ENCODE measurements at places on chromosomes 13 and 19. TPM values are rescaled to one million over a fixed set of nuclear protein-coding genes. Genes with fewer than 3 reads are reported as not detected.

The PRSS57 gene
- not detected for total RNA-seq

The METTL21C gene
- not detected for total RNA-seq

The ZNF829 gene
- 7.7 TPM for total RNA-seq

The C19orf38 gene
- total RNA-seq = not detected

The ZNF628 gene
- 6.1 TPM for total RNA-seq

The ZNF675 gene
- total RNA-seq = 17.3 TPM

The RNF225 gene
- not detected for total RNA-seq

The RGCC gene
- 39.8 TPM for total RNA-seq

The WDR62 gene
- total RNA-seq = 2.3 TPM

The PPFIA3 gene
- 0.45 TPM for total RNA-seq

The ZIC5 gene
- not detected for total RNA-seq

The ZNF439 gene
- total RNA-seq = 17.0 TPM

The FXYD3 gene
- 704 TPM for total RNA-seq

The UPK1A gene
- total RNA-seq = not detected

The IER2 gene
- total RNA-seq = 72.3 TPM

The RFPL4AL1 gene
- not detected for total RNA-seq

The ADGRE2 gene
- total RNA-seq = 9.6 TPM

The ZNF724 gene
- total RNA-seq = 7.3 TPM

The NLRP11 gene
- not detected for total RNA-seq

The LENG9 gene
- 14.5 TPM for total RNA-seq

The CEACAM4 gene
- not detected for total RNA-seq

The PVR gene
- total RNA-seq = 75.6 TPM

The SMIM24 gene
- total RNA-seq = 4.0 TPM

The RXFP2 gene
- total RNA-seq = not detected

The HSD17B14 gene
- not detected for total RNA-seq

The ZNF560 gene
- total RNA-seq = not detected

The PLPP2 gene
- total RNA-seq = 48.8 TPM

The DCUN1D2 gene
- total RNA-seq = 43.0 TPM

The C19orf25 gene
- total RNA-seq = 5.4 TPM

The CLEC4M gene
- total RNA-seq = not detected

The GNG8 gene
- total RNA-seq = not detected

The ZNF66 gene
- 47.8 TPM for total RNA-seq
